ENCODE measurements at places on chromosomes 13 and 19.

GRCh38 chr13:42950181-42950580 is 41.9 kb downstream of the EPSTI1 start:
- DNase-seq: no peak

- DNase-seq: no peak
These were observed 6.8 kb downstream of the ANO8 start for GRCh38 chr19:17327654-17328516.

- no peak for DNase-seq
These were observed at the start of gene FBN3 for GRCh38 chr19:8149261-8150094. FBN3 (minus strand) TSS chr19:8149592; CDS start chr19:8147480, 2,112 bp downstream.

DNA sequence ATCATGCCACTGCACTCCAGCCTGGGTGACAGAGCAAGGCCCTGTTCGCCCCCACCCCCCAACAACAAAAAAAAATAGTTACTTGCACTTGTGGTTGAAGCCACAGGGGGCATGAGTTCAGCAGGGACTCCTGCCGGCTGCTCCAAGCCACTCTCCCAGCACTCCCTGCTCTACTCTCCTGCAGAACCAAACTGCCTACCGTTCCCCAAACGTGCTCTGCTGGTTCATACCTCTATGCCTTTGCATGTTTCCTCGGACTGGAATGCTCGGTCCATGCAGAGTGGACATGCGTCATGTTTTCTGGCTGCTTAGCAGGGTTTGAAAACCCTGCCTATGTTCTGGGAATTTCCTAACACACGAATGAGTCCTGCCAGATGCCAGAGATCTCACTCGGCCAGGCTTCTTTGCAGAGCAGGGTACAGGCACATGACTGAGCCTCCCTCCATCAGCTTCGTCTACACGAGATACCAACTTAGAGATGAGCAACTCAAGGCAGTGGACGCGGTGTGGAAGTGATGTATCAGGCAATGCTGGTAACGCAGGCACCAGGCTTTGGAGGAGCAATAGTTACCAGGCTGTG is 8.5 kb upstream of the SLC25A15 start:
- DNase-seq: no peak

DNA sequence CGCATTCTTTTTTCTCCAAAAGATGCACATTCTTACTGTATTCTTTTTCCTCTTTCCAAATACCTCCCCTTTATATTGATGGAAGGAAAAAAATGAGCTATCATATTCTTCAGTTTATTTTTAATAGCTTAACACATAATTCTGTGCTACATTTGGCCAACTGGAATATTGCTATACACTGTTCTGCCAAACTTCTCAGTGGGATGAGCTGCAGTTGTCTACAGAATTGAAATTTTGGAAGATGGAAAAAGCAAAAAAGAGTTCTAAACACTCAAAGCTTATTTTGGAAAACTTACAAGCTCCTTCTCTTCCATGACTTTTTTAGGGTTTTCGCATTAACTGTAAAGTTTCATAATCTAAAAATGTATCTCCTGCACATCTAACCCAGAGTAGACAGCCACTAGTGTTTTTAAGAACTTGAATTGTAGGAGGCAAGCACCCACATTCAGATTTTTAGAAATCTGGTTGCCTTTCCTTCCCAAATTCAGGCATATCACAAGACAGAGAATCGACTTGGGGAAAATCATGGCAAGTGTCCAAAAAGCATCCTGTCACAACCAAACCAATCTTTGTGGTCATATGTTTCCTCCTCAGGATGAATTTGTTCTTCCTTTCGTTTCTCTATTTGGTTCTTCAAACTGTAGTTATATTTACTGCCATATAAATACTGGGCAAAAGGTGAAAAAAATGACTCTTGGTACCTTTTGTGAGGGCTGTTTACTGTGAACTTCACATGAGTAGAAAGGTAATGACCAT is 111.4 kb upstream of the FRY start:
- no peak for DNase-seq

DNA sequence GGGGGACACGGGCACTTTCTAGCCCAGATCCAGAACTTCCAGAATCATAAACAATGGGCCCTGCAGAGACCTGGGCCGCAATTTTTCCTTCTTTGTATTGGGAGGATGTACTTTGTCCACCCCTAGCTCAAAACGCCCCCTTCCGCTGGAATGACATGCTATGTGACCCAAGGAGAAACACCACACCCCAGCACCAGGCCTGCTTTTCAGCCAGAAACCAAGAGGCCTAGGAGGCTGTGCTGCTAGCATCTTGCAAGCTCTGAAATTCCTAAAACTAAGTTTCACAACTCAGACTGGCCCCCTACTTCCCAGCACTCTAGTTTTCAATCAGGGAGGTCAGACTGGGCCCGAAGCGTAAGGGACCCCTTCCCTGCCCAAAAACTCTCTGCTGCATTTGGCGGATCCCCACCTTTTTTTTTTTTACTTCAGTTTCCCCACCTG is 538 bp downstream of the LSM4 start:
- no peak for DNase-seq

- DNase-seq: no peak
These were observed 185.3 kb upstream of the ARGLU1 start for GRCh38 chr13:106753251-106753650.

- DNase-seq: no peak
These were observed 6.3 kb upstream of the FUT2 start for GRCh38 chr19:48689449-48689848.

GRCh38 chr13:92843549-92843948 is 383.1 kb upstream of the GPC6 start:
- DNase-seq: no peak

DNA sequence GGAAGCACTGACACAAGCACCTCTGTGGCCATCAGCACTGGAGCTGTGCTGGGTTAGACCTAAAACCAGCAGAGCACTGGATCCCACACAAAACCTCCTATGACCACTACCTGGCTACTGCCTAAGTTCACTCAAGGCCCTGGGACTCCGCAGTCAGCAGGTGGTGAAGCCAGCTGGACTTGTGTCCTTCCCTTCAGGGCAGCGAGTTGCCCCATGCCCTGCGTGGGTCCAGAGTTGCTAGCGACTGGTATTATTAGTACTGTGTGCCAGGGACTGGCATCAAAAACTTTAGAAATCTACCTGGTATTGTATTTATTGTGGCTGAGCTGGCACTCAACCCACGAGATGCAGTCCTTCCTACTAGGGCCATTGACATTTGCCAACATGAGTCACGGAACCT is 6.0 kb downstream of the OR10H4 start:
- no peak for DNase-seq

DNA sequence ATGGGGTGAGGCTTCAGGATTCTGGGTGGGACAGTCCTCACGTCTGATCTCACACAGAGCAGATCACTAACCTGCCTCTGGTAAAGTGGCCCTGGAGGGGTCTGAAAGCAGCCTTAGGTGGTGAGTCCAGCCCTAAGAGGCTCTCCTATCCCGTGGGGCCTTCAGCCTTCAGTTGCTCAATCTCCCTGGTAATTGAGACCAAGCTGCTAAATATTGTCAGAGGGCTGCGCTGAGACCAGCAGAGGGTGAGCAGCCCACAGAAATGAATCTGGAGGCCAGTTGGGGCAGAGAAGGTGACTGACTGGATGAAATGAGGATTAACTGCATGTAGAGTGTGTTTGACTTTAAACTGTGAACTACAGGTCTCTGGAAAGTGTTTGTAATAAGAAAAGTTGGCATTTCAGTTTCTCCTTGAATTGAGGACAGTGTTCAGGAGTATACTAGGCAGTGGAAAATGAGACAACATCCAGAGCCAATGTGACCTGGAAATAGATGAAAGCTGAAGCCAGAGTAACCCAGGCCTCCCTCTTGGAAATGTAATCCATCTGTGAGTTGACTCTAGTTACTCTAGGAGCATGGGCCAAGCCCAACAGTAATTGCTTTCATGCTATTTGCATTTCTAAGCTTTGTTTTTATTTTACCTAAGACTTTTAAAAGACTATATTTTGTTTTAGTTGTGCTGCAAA is 14.3 kb upstream of the HSPH1 start:
- no peak for DNase-seq

DNA sequence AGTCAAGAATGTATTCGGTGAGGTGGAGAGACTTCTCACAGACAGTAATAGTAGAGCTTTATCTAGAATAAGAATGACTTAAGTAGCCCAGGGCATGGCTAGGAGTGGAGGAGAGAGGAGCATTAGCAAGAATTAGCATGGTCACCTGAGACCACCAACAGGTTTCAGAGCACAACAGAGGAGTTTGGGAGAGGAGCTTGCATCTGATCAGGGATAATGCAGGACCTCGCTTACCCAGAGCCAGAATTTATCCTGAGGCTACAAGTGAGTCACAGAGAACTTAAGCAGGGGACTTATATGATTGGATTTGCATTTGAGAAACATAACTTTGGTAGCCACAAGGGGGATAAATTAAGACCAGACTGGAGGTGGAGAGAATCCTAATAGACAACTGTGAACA is 102.1 kb upstream of the FNDC3A start:
- DNase-seq: no peak

GRCh38 chr13:73177017-73177416 is 118.2 kb downstream of the KLF5 start:
- no peak for DNase-seq

DNA sequence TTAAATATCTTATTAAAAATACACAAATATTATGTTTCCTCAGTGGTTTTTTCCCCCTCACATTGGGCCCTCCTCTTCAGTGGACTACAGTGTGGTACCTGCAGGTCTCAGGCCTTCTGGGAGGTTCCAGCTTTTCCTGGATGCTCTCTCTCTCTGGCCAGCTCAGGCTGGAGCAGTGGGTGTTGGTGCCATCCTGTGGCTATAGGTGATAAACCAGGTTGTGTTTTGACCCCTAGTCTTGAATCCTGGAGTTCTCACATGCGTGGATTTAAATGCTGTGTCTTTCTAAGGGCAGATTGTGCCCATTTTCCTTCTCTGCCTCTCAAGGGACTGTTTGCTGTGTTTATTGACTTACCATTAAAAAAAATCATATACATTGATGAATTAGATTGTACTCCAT is 41.2 kb upstream of the ZNF527 start:
- DNase-seq: no peak

GRCh38 chr13:28100150-28101121 is at the start of gene FLT3:
FLT3 (minus strand) TSS chr13:28100576; CDS start chr13:28100510, 66 bp downstream.
- no peak for DNase-seq

DNA sequence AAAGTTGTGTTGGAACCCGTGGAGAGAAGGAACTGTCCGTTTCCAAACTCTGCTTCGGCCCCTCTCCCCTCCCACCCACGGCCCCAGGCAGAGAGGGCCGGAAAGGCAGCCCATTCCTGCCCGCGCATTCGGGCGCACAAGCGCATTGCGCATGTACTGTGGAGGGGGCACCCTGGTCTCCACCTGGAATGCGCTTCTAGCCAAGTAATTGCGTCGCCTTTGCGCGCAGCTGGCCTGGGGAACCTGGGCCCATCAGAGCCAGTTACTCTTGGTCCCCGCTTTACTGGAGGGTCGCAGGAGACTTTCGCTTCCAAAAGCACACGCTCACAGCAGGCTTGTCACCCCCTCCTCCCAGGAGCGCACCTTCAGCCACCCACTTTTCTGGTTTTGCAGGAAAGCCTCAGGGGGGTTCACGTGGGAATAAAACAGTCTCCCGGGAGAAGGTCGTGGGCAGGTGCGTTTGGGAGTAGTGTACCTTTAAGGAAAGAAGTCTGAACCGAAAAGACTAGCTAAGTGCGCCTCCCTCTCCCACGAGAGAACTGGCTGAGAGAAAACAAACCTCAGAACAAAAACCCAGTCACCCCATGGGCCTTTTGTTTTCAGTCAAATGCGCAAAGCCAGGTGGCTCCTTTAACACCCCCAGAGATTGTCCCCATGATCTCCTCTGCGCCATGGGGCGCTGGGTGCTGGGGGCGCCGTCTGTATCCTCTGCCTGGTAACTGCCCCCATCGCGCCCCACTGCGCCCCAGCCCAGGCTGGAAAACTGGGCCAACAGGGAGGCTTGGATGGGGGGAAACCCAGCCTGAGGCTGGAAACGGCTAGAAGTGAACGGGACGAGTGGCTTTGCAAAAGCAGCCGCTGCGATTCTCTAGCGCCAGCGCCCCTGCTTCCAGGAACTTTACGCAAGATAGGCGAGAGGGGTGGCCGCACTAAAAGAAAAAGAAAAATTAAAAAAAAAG is 28.5 kb downstream of the GSX1 start:
- DNase-seq: no peak

DNA sequence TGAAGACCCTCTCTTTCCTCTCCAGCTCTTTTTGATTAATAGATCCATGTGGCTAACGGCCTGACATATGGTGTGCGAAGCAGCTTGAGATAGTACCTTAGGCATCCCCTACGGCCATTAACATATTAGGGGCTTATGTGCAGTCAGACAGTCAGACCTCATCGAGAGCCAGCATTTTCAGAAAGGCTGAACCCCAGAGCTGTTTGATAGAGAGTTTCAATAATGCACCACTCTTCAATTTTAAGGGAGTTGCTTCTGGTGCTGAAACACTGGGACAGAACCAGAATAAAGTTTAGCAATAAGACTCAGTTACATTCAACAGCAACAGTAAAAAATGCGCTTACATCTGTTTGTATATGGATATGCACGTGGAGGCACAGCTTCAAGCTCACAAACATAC is 10.8 kb downstream of the POU4F1 start:
- no peak for DNase-seq

DNA sequence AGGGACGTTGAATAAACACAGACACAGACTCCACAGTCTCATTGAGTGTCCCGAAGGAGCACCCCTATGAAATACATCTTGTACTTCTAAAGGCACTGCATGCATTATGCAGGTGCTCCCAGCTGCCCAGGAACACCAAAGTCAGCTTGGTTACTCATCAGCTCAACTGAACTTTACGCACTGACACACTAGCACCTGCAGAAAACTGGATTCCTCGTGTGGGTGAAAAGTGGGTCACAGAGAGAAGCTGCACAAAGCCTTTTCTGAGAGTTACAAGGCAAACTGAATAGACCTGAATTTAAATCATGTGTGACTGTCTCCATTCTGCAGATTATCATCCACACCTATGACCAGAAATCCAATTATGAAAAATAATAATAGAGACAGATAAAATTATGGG is 527.5 kb upstream of the NBEA start:
- no peak for DNase-seq

- DNase-seq: no peak
These were observed 389.2 kb downstream of the DIAPH3 start for GRCh38 chr13:59774491-59774971.

- DNase-seq: no peak
These were observed 2.5 kb upstream of the PRAM1 start for GRCh38 chr19:8504919-8505318.

DNA sequence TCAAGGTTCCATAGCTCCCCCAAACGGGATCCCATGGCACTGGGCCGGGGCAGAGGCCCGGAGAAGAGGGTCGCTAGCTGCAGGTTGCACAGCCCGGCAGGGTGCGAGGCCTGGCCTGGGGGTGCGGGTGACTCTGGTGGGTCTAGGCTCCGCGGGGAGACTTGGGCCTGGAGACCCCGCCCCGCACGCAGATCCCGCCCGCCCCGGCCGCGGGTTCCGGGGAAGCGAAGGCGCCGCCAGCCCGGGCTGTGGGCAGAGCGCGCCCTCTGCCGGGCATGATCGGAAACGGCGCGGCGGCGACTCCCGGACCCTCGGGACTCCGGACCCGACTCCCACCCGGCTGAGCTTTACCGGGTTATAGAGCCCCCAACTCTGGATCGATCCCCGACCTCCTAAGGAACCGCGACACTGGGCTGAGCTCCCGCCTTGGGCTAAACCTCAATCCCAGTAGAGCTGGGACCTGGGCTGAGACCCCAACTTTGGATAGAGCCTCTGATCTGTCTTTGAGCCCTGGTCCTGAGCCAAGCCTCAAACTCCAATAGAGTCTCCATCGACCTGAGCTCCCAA is 3.1 kb upstream of the TNFAIP8L1 start:
- peak; percentile 18 for DNase-seq
